Right renal pelvis (tissue), 4 donors: ENCODE measurements at places on chromosomes 13 and 19.

- DNase-seq: no peak
These were observed 24.4 kb upstream of the RPL21 start for GRCh38 chr13:27226991-27227390.

GRCh38 chr19:55279340-55279739 lies 570 bp downstream of the HSPBP1 start:
- DNase-seq: no peak

- peak; percentile 54 for DNase-seq
These were observed 540 bp downstream of the TMEM160 start for GRCh38 chr19:47047763-47048405.

GRCh38 chr19:29880498-29881081 lies 61.4 kb upstream of the URI1 start:
- no peak for DNase-seq

DNA sequence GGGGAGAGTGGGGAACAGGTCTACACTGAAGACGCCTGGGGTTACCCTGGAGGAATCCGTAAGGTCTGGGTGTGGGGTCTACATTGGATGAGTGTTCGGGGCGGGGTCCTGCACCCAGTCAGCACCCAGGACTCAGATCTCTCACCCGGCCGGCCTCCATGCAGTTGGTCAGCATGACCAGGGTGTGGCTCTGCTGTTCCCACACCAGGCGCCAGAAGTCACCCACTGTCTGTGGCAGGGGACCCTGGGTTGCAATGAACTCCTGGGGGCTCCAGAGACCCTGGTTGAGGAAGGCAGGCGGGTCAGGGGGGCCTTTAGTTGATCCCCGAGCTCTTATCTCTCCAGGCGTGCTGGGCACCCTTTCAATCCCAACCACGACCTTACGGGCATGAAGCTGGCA lies 6.0 kb upstream of the SYT5 start:
- no peak for DNase-seq

GRCh38 chr13:27852491-27852890 lies 60.2 kb downstream of the GSX1 start:
- no peak for DNase-seq

DNA sequence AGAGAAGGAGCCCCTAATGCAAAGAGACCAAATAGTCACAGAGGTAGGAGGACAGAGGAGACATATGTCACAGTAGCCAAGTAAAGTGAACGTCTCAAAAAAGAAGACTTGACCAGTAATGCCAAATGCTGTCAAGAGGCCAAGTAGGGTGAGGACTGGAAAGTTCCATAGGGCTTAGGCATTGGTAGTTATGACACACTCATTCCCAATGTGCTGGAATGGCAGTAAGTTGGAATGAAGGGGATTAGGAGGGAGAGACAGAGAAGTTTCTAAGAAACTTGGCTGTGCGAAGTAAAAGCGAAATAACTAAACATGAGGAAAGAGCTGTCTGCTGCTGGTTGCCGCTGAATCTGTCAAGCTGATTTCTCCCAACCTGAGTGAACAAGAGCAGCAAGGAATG lies 14.9 kb upstream of the FRY start:
- no peak for DNase-seq

DNA sequence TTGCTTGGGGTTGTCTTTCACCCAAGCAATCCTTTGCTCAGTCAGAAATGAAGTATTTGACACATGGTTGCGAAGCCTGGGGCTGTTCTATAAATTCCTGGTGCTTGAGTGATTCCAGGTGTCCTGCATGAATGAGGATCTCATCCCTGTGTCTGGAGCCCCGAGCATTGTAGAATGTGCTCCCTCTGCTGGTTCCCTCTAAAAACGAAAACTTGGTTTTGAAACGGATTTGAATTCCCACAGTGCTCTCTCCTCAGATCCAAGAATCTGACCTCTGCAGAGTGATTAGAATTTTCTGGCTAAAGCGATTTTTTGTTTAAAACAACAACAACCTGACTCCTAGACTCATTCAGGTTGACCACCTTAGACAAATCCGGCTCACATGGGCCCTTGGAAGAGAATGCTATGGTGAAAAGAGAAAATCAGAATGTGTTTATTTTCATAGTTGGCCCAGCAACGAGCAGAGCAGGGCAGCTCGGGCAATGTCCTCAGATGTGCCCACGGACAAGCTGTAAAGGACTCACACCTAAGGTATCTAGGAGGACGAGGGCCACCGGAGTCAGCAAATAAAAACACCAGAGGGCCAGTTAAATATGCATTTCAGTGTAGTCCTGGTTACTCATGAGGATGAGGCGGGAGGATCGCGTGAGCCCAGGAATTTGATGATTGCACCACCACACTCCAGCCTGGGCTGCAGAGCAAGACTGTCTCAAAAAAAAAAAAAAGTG lies 8.7 kb upstream of the ATP12A start:
- no peak for DNase-seq

GRCh38 chr19:41694831-41695635 lies 7.0 kb upstream of the CEACAM7 start:
- DNase-seq: no peak

- no peak for DNase-seq
These were observed 199.6 kb downstream of the KLF5 start for GRCh38 chr13:73258406-73258805.

GRCh38 chr13:113413178-113413897 lies 40.0 kb downstream of the ADPRHL1 start:
- DNase-seq: no peak

DNA sequence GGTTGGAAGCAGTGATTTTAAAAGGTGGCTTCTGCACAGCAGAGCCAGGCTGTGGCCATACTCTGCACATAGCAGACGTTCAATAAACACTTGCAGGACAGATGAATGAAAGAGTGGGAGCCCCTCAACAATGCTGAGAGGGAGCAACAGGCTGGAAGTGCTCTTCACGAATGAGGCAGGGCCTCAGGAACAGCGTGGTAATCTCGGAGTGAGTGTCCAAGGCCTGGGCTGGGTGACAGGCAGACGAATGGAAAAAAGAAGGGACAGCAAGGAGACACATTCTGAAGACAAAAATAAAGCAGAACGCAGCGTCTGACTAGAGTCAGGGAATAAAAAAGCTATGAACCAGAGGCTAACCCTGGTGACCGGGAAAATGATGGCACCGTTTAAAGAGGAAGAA lies 11.1 kb downstream of the GJA3 start:
- no peak for DNase-seq

DNA sequence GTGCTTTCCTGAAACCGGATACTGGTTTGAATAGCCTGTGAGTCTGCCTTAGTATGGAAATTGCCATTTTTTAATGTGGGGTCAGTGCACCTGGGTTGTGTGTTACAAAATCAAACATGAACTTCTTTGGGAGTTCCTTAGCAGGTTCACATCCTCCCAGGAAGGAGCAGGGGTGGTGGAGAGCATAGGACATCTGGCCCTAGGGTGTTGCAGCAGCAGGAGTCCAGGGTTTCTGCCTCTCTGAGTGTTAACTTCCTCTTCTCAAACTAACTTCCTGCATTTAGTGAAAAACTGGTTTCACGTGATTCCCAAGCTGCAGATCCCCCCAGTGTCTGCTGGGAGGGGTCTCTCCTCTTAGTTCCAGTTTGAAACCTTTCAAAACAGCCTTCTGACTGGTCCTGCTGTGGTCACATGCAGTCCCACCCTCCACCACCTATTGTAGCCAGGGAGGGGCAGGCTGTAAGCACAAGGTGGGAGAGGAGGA lies 7.2 kb downstream of the RNASEH2B start:
- DNase-seq: no peak

- no peak for DNase-seq
These were observed 1.7 kb upstream of the SBK3 start for GRCh38 chr19:55546822-55547614.

GRCh38 chr19:50290011-50290410 lies 39.2 kb downstream of the KCNC3 start:
- DNase-seq: no peak

- no peak for DNase-seq
These were observed 181.8 kb downstream of the TBC1D4 start for GRCh38 chr13:75299913-75300862.

- no peak for DNase-seq
These were observed 11.5 kb downstream of the THOP1 start for GRCh38 chr19:2796659-2797266.

DNA sequence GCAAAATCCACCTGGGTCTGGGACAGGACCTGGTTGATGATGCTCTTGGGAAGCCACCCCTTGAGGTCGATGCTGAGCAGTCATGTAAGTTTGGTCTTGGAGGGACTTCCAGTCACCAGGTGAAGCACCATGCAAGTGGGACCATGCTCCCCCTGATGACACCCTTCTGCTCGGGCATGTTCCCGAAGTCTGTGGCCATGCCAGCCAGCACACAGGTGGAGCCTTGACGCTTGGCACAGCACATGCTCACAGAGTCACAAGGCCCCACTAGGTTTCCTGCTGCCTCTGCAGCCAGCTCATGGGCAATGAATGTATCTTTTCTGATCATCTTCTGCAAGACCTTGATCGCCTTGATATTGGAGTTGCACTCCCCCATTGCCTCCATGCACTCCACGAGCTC lies 1920.2 kb downstream of the PCDH9 start:
- no peak for DNase-seq

DNA sequence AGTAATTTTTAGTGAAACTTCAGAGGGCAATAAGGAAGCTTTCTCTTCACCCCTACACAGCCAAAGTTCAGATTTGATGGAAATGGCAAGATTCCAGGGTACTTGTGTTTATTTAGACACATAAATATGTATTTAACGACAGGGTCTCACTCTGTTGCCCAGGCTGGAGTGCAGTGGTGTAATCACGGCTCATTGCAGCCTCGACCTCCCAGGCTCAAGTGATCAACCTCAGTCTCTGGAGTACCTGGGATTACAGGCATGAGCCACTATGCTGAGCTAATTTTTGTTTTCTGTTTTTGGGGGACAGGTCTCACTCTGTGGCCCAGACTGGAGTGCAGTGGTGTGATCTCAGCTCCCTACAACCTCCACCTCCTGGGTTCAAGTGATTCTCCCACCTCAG lies 2.0 kb upstream of the SYCE2 start:
- DNase-seq: no peak

GRCh38 chr13:78977311-78977710 lies 318.4 kb upstream of the OBI1 start:
- no peak for DNase-seq

DNA sequence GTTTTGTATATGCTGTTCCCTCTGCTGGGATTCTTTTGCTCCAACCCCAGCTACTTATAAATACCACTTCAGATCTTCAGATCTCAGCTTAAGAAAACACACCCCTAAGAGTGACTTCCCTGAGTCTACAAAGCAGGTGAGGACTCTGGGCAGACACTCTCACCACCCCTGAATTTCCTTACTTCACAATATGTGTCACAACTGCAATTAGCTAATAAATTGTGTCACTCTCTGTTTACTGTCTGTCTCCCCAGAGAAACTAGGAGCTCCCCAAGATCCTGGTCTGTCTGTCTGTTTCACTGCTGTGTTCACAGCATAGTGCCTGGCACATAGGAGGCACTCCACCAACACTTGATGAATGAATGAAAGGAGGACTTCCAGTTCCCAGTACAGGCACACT lies 14.4 kb downstream of the CEBPA start:
- DNase-seq: no peak

DNA sequence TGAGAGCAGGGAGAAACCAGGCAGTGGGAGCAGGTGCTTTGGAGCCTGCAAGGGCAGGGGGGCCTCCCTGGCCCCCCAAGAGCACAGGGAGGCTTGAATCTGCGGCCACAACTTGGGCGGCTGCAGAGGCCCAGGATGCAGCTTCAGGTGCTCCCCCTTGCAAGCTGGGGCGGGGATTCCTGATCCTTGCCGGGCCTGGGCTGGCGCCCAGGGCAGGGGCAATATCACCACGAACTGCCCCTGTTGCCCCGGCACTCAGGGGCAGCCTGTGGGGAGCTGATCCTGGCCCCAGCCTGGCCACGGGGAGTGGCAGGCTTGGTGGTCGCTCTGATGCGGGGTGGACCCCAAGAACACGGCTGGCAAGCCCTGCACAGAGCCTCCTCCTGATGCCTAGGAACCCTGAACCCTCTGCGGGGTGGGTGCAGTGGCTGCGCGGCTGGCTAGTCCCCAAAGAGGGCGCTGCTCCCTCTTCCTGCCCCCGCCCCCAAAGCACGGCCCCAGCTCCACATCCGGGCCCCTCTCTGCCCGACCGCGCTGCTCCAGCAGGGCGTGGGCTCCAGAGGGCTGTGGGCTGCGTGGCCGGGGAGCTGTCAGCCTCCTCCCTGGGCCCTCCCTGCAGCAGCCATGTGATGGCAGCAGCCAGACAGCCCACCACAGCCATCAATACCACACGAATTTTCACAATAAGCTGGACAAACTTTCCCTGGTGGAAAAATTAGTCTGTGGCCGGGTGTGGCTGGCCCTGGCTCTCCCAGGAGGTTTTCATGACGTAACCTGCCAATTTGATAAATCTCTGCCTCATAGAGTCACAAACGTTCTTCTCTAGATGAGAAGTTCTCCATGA lies 21.0 kb downstream of the TNFSF9 start:
- DNase-seq: no peak

- no peak for DNase-seq
These were observed 6.3 kb upstream of the PNPLA6 start for GRCh38 chr19:7529246-7529600.

DNA sequence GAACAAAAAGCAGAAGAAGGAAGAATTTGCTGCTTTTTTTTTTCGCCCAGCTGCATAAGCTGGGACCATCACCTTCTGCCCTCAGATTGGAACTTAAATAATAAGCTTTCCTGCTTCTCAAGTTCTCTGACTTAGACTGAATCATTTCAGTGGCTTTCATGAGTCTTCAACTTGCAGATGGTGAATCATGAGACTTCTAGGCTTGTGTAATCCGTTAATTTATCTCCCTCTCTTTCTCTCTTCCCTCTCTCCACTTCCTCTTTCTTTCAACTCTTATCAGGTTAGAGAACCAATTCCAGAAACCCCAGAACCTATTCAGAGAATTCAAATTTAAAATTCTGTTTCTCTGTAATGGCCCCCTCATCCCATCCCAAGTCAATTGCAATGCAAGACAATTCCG lies 1153.7 kb downstream of the PCDH9 start:
- no peak for DNase-seq

- DNase-seq: no peak
These were observed 12.8 kb downstream of the LTBP4 start for GRCh38 chr19:40613690-40614621.

DNA sequence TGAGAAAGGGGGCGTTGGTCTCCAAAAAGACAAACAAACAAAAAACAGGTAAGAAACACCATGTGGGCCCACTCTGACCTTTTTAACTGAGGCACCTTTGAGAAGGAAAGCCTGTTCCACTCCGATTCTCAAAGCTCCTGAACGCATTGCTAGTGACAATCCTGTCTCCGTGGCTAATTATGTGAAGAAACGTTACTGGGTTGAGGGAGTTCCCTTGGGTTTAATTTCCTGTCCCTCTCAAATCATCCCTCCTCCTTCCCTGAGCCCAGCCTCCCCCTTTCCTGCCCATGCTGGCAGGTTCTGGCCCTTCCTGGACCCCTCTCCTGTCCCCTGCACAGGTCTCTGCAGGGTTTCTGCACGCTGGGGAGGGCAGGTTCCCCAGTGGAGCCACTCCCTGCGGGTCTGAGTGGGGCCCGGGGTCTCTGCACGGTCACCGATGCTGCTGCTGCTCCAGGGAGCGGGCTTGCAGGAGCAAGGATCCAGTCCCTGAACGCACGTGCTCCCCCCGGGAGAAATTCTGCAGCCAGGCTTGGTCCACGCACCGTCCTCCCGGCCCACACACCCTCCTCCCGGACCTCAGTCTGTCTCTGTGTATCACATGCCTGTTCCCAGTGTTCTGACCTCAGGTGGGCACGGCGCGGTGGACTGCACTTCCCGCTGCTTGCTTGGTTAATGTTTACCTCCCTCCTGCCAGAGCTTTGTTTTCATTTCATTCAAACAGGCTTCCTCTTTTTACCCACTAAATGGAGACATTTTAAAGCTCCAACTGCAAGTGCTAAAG lies 76.4 kb upstream of the MCF2L start:
- DNase-seq: no peak

- no peak for DNase-seq
These were observed 1.1 kb upstream of the FLT3LG start for GRCh38 chr19:49472936-49473335.
